Activated effector memory CD4-positive, alpha-beta T cell treated with anti-CD3 and anti-CD28 coated beads, Interleukin-2, amount 50 U/mL, for 16 hours (primary cell): ENCODE measurements at places on chromosomes 2 and 18.

- no peak for DNase-seq
Measured at GRCh38 chr2:38077431-38077769, 1.4 kb upstream of the CYP1B1 start.

GRCh38 chr2:190342611-190343010 is 778 bp upstream of the INPP1 start:
- no peak for DNase-seq

DNA sequence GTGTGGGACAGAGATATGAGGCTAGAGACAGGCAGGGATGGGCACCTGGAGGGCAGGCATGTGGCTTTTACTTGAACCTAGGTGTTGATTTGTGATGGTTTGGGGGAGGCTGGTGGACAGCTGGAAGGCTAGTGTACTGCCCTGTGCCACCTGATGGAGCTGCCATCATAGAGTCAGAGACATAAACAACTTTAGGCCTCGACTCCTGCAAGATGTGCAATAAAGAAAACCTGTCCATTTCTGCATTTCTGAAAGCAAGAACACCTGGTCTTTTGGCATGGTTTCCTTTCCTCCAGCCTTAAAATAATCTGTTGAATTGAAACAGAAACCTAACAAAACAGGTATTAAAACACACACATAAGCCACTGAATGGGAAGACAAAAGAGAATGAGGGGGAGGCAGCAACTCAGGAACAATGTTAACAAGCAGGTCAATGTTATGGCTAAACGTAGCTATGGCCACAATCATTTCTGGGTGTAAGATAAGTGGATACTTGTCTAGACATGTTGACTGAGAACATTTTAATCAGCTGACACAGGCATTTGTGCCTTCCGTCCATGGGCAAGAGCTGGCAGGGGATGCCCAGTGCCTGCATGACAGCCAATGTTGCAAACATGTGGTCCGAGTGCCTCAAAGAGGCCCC is 87.8 kb downstream of the KCTD1 start:
- DNase-seq: no peak

DNA sequence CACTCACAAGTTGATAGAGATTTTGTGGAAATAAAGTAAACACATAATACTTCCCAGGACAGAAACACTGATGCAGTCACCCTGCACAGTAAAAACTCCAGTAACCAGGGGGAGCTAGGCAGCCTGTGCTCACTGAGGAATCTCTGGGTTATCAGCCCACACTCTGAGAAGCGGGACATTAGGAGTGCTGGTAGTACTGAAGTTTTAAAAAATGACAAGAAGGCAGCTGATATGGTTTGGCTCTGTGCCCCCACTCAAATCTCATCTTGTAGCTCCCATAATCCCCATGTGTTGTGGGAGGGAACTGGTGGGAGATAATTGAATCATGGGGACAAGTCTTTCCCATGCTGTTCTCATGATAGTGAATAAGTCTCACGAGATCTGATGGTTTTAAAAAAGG is 31.4 kb downstream of the KCTD1 start:
- DNase-seq: no peak

- no peak for DNase-seq
Measured at GRCh38 chr18:47108373-47108772, 41.9 kb downstream of the HDHD2 start.

DNA sequence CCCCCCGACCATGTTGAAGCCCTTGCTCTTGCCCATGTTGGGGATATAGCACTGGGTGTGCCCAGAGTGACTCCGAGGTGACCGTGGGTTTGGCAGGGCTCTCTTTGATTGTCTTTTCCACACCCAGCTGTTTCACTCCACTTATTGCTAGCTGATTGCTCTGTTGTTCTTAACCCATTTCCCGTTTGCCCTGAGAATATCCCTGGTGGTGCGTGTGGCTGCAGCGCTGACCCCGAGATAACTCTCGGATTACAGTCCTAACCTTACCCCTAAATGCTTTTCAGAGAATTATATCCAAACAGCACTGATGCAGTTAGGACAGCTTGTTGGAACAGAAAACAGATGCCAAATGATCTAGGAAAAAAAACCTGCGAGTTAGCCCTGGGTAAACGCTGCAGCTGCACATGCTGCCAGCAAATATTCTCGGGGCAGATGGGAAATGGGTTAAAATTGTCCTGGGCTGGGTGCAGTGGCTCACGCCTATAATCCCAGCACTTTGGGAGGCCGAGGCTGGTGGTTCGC is 34.3 kb upstream of the SNORC start:
- DNase-seq: no peak

- no peak for DNase-seq
Measured at GRCh38 chr2:60352491-60353405, 200.7 kb downstream of the BCL11A start.

GRCh38 chr18:38481576-38481975 is 916.0 kb upstream of the CELF4 start:
- DNase-seq: no peak

GRCh38 chr2:177353187-177353478 is 39.4 kb upstream of the AGPS start:
- no peak for DNase-seq

DNA sequence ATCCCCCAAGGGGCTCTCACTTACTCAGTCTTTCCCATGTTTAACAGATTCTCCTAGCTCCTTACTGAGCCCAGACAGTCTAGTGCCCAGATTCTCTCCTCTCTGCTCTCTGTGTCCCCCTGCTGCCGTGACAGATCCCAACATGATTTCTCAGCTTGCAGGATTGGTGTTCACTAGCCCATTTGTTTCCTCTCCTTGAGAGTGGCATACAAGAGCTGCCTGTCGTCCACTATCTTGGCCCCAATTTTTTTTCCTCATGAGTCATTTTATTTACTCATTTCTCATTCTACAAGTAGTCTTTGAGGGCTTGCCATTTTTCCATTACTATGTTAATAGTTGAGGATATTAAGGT is 199.9 kb upstream of the FN1 start:
- no peak for DNase-seq

DNA sequence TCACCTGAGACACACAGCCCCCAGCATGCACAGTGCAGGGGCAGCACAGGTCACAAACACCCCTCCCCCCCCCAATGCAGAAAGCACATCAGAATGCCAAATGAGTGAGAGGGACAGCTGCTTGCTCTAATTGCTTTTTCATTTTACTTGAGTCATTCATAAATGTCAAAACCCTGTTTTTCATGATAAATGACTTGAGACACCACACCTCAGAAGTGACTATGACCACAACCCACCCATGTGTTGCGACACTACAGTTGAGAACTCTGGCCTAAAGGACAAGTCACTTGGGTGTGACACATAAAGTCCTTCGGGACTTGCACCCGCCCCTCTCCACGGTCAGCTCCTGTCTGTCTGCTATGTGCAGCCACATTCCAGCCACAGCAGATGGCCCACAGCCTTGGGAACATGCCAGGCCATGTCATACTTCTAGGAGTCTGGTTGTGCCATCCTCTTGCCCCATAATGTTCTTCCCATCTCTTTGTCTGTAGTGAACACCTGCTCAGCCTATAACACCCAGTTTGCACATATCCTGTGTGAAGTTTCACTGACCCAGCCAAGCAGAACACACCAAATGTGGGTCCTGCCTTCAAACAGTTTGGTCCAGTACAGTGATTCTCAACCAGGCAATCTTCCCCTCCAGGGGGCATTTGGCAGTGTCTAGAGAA is 30.2 kb upstream of the RIOK3 start:
- DNase-seq: no peak

GRCh38 chr2:11343368-11343649 is 1.1 kb downstream of the ROCK2 start:
- no peak for DNase-seq

DNA sequence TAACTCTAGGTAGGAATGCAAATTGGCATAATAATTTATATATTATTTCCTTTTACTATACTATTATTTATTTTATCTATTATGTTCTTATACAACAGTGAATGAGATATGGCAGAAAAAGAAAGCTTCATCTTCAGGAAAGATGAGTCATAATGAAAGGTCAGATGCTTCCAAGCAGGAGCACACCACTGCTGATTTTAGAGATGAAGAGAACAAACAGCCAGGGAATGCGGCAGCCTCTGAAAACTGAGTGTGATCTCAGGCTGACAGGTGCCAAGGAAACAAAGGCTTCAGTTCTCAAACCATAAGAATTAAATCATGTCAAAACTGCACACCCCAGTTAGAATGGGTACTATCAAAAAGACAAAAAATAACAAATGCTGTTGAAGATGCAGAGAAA is 149.0 kb downstream of the CCDC178 start:
- DNase-seq: no peak
